ENCODE measurements at places on chromosomes 11 and 22.

DNA sequence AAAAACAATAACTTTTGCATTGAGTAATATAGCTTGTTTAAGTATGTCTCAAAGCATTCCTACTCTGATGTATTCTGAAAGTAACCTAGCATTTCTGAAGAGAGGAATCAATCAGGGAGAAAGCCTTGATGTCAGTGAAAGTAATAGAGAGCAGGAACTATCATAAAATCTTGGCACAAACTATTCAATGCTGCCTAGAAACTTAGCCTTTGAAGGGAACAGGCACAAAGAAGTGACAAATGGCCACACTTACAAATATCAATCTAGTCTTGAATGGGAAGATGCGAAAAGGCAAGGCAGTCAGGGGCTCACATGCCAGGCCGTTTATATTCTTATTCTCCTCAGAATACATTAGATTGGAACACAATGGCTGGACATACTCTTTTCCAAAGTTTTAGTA, 576.5 kb upstream of the ANO3 start:
- H3K36me3 ChIP-seq = no peaks in the 10 kb centered on the region
- no peak for DNase-seq
- H3K4me3 ChIP-seq = no peak overlapping the region
- no peaks in the 10 kb centered on the region for H3K27me3 ChIP-seq
- H3K4me1 ChIP-seq = no peaks in the 10 kb centered on the region

- H3K4me1 ChIP-seq = no peaks in the 10 kb centered on the region
- H3K27ac ChIP-seq = no peak overlapping the region
- no peak overlapping the region for H3K4me3 ChIP-seq
- no peak for DNase-seq
These were observed 69.2 kb downstream of the BLID start for GRCh38 chr11:122046846-122047245.

DNA sequence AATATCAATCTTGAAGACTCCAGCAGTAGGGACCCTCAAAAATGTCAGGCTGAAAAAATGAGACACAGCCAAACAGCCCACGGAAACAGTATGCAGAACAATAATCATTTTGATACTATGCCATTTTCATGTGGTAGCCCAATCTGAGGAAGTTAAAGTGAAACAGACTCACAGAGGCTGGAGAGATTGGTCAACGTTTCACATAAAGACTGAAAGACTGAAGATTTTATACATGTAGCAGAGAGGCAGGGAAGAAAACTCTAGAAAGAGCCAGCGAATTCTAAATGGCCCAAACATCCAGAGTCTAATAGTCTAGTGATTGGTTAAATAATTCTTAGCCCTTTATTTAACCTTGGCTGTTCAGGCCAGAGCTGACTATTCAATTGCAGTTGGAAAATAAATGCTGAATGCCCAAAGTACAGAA, 49.4 kb downstream of the MAML2 start:
- H3K27ac ChIP-seq = no peak overlapping the region
- H3K4me1 ChIP-seq = no peaks in the 10 kb centered on the region
- no peak for DNase-seq
- H3K4me3 ChIP-seq = no peak overlapping the region

DNA sequence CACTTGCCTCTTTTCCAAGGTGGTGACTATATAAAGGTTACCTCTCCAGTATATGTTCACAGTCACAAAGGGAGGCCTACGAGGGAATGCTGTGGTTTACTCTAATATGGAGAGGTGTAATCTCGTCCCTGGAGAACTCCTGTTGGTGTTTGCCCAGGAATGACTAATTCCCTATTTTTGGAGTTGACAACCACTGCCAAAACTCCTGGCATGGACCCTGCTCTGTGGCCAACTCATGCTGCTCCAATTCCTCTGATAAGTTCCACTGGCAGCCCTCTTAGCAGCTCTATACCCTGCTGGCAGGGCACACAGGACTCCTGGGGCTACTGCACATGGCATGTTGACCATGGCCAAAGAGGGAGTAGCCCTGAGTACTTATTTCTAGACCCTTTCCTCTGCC, 418.7 kb upstream of the ANO5 start:
- H3K27me3 ChIP-seq = no peaks in the 10 kb centered on the region
- no peaks in the 10 kb centered on the region for H3K36me3 ChIP-seq
- no peak overlapping the region for H3K27ac ChIP-seq

- H3K4me3 ChIP-seq = no peak overlapping the region
- H3K36me3 ChIP-seq = no peaks in the 10 kb centered on the region
- no peak for DNase-seq
These were observed 19.8 kb upstream of the CDON start for GRCh38 chr11:126082251-126083109.

DNA sequence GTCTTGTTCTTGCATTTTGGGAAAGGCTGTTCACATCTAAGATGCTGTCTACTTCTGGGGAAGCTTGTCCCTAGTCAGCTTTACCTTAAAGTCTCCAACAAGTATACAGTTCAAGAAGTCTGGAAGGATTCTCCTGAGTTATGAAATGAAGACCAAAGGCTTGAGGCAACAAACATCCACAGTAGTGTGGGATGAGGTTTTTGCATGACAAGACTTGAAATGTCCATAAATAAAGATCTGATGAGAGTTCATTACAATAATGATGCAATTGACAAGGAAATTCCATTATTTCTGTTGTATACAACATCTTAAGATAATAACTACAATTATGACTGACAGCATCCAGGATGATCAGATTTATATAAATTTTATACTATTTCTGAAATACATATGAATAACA, 21.3 kb upstream of the KDM4E start:
- H3K4me1 ChIP-seq = no peaks in the 10 kb centered on the region
- no peak overlapping the region for H3K4me3 ChIP-seq
- no peaks in the 10 kb centered on the region for H3K36me3 ChIP-seq
- DNase-seq = no peak
- H3K27ac ChIP-seq = no peak overlapping the region

DNA sequence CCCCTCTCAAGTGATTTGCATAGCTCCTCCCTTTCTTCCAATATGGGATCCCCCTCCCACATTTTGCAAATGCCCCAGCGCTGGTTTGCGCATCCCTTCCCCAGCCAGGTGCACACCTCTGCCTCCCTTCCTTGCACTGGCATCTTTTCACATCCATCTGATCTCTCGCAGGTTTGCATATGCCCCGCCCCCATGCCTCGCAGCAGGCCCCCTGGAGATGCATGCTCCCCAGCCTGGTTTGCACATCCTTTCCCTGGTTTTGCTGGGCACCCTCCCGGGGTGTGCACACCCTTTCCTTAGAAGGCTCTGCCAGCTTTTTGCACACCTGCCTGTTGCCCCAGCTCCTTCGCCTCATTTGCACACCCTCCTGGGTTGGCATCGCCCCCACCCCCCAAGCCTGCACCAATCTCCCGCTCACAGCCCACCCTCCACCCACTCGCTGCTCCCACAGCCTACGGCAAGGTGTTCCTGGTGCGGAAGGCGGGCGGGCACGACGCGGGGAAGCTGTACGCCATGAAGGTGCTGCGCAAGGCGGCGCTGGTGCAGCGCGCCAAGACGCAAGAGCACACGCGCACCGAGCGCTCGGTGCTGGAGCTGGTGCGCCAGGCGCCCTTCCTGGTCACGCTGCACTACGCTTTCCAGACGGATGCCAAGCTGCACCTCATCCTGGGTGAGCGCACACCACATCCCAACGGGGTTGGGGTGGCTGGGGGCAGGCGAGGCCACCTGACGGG, 917 bp downstream of the RPS6KA4 start:
- H3K27me3 ChIP-seq = no peaks in the 10 kb centered on the region
- H3K27ac ChIP-seq = no peak overlapping the region
- peak overlapping the region; percentile 81 for H3K4me3 ChIP-seq
- H3K4me1 ChIP-seq = peaks cover 10% of the 10 kb centered on the region

GRCh38 chr22:20982563-20982882, 426 bp downstream of the LZTR1 start:
- H3K27ac ChIP-seq = no peak overlapping the region
- no peaks in the 10 kb centered on the region for H3K36me3 ChIP-seq
- peaks cover 9% of the 10 kb centered on the region for H3K4me1 ChIP-seq
- DNase-seq = no peak
- peak overlapping the region; percentile 93 for H3K4me3 ChIP-seq

Measured in mesendoderm (in vitro differentiated cells).